ENCODE measurements at places on chromosomes 1 and 21. TPM values are rescaled to one million over a fixed set of nuclear protein-coding genes. Genes with fewer than 3 reads are reported as not detected.

SELP gene
- not detected for total RNA-seq

LCE2B gene
- not detected for total RNA-seq

LCE2A gene
- total RNA-seq = not detected

CRB1 gene
- total RNA-seq = 1.1 TPM

ADORA3 gene
- total RNA-seq = not detected

FLG2 gene
- total RNA-seq = not detected

BATF3 gene
- total RNA-seq = 0.94 TPM

OR2T35 gene
- total RNA-seq = not detected

C1orf116 gene
- total RNA-seq = not detected

CRYZL1 gene
- 19.1 TPM for total RNA-seq

RC3H1 gene
- total RNA-seq = 25.6 TPM

DNM3 gene
- total RNA-seq = 0.62 TPM

SDC3 gene
- total RNA-seq = 17.6 TPM

CD5L gene
- not detected for total RNA-seq

KHDRBS1 gene
- 44.3 TPM for total RNA-seq

TOMM40L gene
- total RNA-seq = 12.0 TPM

ZFP69 gene
- 2.4 TPM for total RNA-seq

BEST4 gene
- total RNA-seq = 0.59 TPM

C21orf58 gene
- 1.7 TPM for total RNA-seq

FYB2 gene
- total RNA-seq = not detected

IGSF21 gene
- total RNA-seq = not detected

CD1E gene
- not detected for total RNA-seq

SYT6 gene
- 1.4 TPM for total RNA-seq
